Motor neuron (in vitro differentiated cells): ENCODE measurements at places on chromosomes 1 and 21. TPM values are rescaled to one million over a fixed set of nuclear protein-coding genes. Genes with fewer than 3 reads are reported as not detected.

The GJC2 gene
- 0.52 and 0.78 TPM in 2 replicates for total RNA-seq

The KRTAP11-1 gene
- total RNA-seq = 0.36 TPM in 1 of 2 replicates, not detected in the other

- ATAC-seq = no peak
Measured at GRCh38 chr1:108925920-108926319, 37.4 kb downstream of the CLCC1 start.

DNA sequence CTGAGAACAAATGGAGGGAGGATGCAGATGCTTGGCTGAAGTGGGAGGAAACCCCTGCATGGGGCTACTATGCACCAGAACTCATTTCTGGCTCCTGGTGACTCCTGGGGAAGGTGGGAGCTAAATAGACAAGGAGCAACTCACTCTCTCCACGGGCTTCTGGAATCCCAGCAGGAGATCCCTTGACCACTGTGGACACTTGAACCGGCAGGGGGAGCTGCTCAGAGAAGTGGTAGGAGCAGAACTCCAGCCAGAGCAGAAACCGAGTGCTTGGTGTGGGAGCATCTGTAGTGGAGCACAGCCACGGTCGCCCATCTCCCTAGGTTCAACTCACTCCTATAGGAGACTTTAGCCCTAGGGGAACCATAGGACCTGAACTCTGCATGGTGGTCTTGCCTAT, 205.6 kb upstream of the GJB5 start:
- ATAC-seq = peak; percentile 32

GRCh38 chr21:31473685-31474345, 129.8 kb upstream of the TIAM1 start:
- no peak for ATAC-seq

The GJB5 gene
- 1.0 TPM in 1 of 2 replicates, not detected in the other for total RNA-seq

DNA sequence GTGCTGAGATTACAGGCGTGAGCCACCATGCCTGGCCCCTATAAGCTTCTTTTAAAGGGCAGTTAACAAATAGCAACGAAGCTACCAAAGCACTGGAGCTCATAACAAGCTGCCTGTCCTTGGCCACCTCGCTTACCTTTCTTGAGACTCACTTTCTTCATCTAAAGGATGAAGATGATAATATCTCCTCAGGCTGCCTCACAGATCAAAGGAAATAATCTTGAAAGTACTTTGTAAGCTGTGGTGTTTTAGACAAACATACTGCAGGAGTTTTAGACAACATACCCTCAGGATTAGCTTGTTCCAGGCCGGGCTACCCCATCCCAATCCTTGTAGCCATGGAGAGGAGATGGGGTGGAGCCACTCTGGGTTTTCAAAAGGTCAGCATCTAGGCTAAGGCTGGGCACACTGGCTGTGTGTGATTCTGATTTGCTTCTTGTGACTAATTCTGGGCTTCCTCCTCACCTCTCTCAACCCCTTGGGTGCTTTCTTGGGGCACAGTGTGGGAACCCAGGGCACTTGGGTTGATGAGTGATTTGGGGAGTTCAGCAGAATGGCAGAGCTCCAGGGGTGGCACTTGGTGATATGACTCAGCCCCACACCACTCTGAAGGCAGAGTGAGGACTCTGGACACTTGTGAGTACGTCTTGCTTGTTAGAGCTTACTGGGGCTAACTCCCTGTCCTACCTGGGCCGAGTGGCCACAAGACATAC, 5.2 kb downstream of the GPR25 start:
- no peak for ATAC-seq

DNA sequence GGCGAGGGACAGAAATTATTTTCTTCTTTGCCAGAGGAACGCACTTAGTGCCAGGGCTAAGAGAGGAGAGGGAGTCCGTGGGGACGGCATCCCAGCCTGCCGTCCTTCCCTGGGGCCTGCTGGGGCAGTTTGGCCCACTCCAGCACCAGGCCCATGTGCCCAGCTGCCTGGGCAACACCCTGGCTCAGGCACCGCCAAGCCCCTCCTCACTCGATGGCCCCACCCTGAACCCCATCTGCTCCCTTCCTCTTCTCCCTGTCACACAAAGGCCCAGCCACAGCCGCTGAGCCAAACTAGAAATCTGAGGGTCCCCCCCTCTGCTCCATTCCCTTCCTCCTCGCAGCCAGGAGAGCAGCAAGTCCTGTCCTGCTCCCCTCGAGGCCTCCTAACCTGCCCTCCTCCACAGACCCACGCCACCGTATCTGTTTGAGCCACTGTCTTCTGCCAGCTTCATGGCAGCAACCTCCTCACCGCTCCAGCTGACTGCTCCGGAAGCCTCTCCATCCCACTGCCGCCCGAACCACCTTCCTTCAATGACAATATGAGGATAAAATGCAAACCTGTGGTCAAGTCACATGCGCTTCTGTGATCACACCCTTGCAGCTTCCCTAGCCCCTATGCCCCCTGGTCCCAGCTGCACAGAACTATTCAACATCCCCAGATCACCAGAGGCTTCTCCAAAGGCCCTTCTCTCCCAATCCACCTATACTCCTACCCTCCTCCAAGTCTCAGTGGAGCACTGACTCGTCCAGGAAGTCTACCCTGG, 8.4 kb upstream of the TNNI1 start:
- peak; percentile 27 for ATAC-seq

GRCh38 chr1:65494671-65495070, 74.2 kb downstream of the LEPR start:
- ATAC-seq = no peak

DNA sequence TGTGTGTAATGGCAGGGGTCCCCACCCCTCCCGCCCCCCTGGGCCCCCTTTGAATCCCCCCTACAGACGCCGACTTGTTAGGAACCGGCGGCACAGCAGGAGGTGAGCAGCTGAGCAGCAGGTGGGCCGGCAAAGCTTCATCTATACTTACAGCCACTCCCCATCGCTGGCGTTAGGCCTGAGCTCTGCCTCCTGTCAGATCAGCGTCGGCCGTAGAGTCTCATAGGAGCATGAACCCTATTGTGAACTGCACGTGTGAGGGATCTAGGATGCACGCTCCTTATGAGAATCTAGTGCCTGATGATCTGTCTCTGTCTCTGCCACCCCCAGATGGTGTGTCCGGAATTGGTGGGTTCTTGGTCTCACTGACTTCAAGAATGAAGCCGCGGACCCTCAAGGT, 14.9 kb upstream of the VPS26C start:
- no peak for ATAC-seq

The TPTE gene
- total RNA-seq = 0.66 TPM in 1 of 2 replicates, not detected in the other

The NLRP3 gene
- 0.46 and 0.96 TPM in 2 replicates for total RNA-seq

GRCh38 chr1:63643517-63643916, 50.3 kb downstream of the PGM1 start:
- ATAC-seq = no peak

GRCh38 chr1:59243550-59243949, 53.3 kb upstream of the FGGY start:
- no peak for ATAC-seq

GRCh38 chr1:206002871-206003801, at the start of gene RAB7B:
Gene RAB7B (minus strand): TSS chr1:206003395. CDS start chr1:205994135, 9,260 bp downstream.
- ATAC-seq = peak; percentile 48

GRCh38 chr1:221939607-221940006, 197.7 kb upstream of the DUSP10 start:
- ATAC-seq = no peak

DNA sequence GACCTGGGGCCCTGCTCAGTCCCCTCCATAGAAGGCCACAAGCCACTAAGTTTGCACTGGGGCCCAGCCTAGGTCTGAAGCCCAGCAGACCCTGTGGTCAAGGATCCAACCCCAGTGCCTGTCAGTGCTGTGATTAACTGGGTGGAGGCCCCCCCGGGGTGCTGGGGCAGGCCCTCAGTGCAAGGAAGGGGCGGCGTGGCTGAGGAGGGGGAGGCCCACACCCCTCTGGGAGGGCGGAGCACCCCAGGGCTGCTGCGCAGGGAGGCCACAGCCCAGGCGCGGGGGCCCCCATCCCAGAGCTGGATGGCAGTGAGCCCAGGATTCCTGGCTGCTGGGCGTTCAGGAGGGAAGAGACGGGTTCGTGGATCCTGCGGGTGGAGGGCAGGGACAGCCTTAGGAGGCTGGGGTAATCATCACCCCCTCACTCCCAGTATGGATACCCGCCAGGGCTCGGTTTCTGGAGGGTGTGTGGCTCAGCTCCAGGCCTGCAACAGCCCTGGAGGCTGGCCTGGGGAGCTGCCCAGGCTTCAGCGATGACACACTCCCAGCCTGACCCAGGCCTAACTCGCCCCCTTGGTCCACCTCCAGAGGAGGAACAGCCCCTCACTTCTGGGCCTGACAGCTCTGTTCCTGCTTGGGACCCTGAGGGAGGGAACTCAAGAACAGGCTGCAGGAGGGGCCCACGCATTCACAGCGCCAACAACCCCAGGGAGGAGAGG, 890 bp downstream of the GJC2 start:
- ATAC-seq = peak; percentile 37

DNA sequence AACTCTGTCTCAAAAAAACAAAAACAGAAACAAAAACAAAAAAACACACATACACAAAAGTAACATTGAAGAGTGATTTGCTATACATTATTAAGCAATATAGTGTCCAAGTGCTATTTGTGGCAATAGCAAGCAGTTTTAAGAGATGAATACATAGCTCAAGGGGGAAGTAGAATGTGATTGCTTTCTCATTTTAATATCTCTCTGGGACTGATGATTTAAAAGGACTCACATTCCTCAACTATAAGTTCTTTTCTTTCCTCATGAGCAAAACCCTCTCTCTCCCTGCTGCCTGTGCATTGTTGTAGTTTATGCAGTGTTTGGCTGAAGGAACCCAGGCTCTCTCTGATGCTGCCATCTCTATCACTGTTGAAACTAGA, 47.0 kb upstream of the CSF1 start:
- ATAC-seq = peak; percentile 41

DNA sequence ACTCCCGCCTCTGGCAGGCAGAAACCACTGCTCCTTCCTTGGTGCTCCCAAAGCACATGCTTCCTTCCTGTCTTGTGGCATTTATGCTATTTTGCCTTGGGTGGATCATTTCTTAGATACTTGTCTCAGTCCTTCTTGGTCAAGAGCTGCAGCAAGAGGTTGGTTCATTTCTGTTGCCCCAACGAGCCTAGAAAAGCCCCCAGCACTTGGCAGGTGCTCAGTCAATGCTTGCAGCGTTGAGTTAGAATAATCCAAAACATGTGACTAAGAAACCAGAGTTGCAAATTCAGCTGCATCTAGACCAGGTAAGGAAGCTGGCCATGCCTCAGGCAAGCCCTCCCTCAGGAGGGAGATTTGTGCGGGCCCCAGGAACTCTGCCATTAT, 42.4 kb upstream of the TENT5C start:
- ATAC-seq = no peak

GRCh38 chr1:65332821-65333220, 23.5 kb downstream of the DNAJC6 start:
- no peak for ATAC-seq

GRCh38 chr1:92167151-92167550, 50.6 kb upstream of the C1orf146 start:
- no peak for ATAC-seq

The C1QA gene
- total RNA-seq = not detected in 2 replicates

The RNU1-2 gene
- total RNA-seq = 23,832 and 24,526 TPM in 2 replicates

DNA sequence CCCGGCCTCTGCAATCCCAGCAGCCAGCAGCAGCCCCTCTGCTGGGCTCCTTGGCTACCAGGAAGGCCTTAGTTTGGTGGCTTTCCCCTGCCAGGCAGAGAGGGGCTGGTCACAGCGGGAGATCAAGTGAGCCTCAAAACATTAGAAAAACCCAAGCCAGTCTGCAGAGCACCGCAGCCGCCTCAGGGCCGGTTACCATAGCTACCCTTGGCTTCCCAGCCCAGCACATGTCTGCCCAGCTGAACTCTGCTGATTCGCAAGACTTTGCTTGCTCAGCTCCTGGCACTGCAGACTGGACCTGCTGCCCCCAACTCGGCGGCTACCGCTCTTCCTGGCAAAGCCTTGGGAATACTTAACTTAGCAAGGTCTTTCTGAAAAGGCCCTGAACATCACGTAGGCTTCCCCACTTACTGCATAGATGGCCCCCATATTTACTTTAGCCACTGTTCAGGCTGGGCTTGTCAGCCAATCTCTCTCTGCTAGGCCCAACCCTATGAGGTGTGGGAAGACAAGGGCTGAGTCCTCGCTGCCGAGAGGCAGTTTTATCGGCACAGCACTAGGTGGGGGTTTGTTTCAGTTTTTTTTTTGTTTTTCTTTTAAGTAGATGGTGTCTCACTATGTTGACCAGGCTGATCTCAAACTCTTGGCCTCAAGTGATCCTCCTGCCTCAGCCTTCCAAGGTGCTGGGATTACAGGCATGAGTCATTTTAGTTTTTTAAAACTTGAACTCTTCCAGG, 28.6 kb upstream of the PLEKHG5 start:
- peak; percentile 91 for ATAC-seq
